CD4-positive, alpha-beta T cell treated with Interleukin-4 for 4 hours (primary cell): ENCODE measurements at places on chromosomes 11 and 22.

GRCh38 chr11:21794306-21794705 is 398.6 kb upstream of the ANO5 start:
- DNase-seq = no peak

DNA sequence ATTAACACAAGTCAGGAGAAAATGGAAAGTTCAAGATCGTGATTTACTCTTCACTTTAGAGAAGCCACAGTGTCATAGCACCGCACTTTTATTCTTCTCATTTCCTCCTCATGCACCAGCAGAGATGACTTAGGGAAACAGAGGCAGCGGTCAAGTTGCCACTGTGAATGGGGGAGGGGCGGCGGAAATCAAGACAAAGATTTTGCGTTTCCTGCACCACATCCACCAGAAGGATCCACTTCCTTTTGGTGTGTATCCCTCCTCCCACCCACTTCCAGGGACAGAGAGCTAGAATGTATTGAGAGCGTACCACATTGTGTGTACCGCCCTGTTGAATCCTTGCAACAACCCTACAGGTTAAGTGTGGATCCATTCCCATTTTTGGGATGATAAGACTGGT is 21.8 kb downstream of the TSPAN18 start:
- DNase-seq = no peak

DNA sequence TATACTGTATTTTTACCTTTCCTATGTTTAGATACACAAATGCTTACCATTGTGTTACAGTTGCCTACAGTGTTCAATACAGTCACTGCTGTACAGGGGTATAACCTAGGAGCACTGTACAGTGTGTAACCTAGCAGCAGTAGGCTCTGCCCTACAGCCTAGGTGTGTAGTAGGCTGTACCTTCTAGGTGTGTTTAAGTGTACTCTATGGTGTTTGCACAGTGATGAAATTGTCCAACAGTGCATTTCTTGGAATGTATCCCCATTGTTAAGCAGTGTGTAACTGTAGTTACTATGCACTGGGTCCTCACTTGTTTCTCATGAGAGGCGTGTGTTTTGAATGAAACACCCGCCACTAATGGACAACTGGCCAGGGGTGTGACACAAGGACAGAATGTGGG is 269.0 kb downstream of the OPCML start:
- no peak for DNase-seq

GRCh38 chr11:30282289-30282631 is 40.6 kb upstream of the ARL14EP start:
- peak; percentile 12 for DNase-seq

- no peak for DNase-seq
These were observed 81.0 kb downstream of the CCDC34 start for GRCh38 chr11:27281740-27282590.

DNA sequence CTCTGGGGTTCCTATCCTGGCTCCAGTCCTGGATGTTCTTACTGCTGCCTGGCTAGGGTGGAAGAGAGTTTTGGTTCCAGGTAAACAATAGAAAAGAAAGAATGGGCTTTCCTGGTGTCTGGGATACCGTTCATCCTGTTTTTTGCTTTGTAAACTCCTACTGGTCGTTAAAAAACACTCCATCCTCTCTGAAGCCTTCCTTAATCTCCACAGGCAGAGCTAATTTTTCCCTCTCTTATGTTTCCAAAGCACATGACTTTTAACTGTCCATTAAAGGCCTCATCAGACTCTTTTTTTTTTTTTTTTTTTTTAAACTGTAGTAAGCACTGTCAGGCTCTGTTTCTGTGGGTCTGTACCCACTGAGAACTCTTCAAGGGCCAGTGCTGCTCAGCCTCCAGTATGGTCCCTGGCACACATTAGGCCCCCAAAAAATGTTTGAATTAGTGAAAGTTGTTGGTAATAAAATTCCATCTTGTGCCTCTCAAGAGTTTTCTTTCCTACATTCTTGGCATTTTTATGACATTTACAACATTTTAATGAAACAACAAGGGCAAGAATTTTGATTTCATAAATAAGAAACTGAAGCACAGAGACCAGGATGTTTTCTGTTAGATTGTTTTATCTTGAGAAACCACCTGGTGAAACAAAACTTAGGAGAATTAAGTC is 104.2 kb downstream of the TEAD1 start:
- no peak for DNase-seq

GRCh38 chr22:46050451-46050845 is 73.5 kb upstream of the WNT7B start:
- no peak for DNase-seq

- no peak for DNase-seq
These were observed 21.6 kb downstream of the SVIP start for GRCh38 chr11:22807855-22808570.

- no peak for DNase-seq
These were observed 12.7 kb downstream of the TOM1 start for GRCh38 chr22:35312198-35313059.
